ENCODE measurements at places on chromosomes 5 and 9.

DNA sequence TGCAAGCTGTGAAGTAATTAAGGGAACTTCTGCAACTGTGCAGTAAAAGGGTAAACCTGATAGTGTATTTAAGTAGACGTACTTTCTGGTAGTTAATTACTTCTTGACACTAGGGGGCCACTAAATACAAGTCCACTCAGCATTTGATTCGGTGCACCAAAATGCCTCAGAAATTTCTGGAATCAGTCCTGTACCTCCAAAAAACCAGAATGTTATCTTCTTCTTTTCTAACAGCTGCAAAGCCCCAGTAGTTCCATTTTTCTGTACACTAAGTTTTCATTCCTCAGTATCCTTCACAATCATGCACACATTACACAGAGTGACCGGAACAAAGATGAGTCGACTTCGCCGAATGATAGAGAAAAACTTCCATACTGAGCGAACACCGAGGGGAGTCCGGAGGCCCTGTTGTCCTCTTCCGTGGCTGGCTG, 484 bp downstream of the GFM2 start:
- peak; percentile 33 for DNase-seq

- DNase-seq, result no peak
Measured at GRCh38 chr5:62653001-62653863, 74.6 kb downstream of the LRRC70 start.

- no peak for DNase-seq
Measured at GRCh38 chr5:180844858-180845257, 16.2 kb downstream of the ZFP62 start.

DNA sequence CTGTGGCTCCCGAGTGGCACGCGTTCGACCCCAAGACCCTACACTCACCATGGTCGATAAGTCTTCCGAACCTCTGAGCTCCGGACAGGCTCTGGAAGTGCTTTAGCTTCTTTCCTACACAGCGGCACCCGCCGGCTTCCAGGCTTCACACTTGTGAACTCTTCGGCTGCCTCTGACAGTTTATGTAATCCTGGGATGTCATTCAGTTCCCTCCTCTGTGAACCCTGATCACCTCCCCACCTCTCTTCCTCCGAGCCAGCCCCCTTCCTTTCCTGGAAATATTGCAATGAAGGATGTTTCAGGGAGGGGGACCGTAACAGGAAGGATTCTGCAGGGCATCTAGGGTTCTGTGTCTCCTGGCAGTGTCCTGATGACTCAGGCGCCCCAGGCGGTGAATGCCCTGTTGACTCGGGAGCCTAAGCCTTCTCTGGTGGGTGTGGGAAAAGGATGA, at the start of gene CD14:
CD14 (minus strand) TSS at position 155 of the 451 bp plus-strand sequence; CDS start at position 51, 104 bp downstream.
- DNase-seq, result peak; percentile 51

- no peak for DNase-seq
Measured at GRCh38 chr5:133359861-133360260, 252.5 kb downstream of the FSTL4 start.

GRCh38 chr5:176652136-176652535, 4.9 kb downstream of the TSPAN17 start:
- DNase-seq, result no peak

DNA sequence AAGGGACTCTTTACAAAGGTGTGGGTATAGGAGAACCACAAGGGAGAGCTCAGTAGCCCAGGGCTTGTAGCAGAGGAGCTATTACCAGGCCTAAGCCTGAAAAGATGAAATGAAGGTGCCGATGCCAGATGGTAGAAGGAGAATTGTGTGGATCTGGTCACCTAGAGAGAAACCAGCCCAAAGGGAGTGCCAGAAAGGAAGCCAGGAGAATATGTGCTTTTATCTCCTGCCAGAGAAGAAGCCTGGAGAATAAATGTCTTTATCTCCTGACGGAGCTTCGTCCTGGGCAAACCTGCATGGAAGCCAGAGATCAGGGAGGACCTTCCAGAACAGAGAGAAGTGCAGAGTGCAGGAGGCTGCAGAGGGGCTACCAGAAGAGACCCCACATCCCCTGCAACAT, 142.6 kb downstream of the MED10 start:
- DNase-seq, result no peak

DNA sequence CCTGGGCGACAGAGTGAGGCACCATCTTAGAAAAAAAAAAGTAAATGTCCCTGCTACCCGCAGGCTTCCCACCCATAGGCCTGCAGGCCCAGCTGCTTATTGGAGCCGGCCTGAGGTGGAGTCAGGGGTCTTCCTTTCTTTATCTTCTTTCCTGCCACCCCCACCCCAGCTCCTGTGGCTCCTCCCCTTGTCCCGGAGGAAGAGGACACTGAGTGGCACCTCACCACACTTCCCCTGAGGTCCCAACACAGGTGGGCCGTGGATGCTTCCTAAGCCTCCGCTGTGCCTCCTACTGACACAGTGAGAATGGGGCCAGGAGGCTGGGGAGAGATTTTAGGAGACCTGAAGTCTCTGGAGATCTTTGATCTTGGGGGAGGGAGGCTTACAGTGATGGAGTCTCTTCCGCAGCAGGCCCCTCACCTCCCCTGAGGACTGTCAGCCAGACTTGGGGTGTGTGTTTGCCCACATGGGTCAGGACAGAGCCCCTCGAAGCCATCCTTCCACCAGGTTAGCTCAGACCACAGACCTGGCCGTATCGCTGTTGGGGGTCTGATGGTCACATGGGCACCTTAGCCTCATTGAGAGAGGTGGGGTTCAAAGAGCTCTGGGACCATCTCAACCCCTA, 135.4 kb upstream of the IER5L start:
- no peak for DNase-seq

GRCh38 chr5:150515446-150515845, 7.5 kb downstream of the NDST1 start:
- DNase-seq, result peak; percentile 84

DNA sequence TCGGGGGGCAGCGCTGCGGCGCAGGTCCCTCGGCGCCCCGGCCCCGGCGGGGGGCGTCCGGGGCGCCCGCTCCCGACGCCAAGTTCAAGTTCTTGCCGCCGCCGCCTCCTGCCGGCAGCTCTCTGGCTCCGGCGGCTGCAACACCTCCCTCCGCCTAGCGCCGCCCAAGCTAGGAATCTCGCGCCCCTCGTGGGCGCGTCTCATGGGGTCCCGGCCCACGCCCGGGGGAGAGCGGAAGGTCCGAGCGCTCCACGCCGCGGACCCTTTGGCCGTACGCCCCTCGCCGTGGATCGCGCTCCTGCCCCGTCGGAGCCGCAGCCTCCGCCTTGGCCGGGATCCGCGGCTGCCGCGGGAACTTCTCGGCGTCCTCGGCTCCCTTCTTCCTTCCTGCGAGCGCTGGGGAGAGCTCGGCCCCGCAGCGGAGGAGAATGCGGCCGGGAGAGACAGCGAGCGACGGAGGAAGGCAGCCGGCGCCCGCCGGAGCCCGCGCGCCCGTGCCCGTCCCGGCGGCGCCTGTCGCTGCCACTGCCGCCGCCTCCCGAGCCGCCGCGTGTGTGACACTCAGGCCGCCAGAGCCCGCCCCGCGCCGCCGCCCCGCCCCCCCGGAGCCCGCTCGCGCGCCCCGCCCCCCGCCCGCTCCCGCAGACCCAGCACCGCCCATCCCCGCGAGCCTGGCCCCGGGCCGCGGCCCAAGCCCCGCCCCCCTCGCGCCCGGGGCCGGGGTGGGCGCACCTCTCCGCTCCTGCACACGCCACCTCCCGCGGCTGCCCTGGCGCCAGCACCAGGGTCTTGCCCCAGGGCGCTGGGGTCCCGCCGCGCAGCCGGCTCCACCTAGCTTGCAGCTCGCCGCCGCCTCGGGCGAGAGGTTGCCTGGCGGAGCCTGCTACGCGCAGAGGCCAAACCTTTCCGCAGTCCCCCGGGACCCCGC, at the start of gene SHB:
SHB (minus strand) TSS at position 527 of the 928 bp plus-strand sequence. CDS start 582 bp downstream, outside the sequence.
- DNase-seq, result peak; percentile 62

- no peak for DNase-seq
Measured at GRCh38 chr5:74153255-74153790, 487.2 kb downstream of the ENC1 start.
